Esophagus muscularis mucosa (tissue), 4 donors: ENCODE measurements at places on chromosomes 3 and 15.

DNA sequence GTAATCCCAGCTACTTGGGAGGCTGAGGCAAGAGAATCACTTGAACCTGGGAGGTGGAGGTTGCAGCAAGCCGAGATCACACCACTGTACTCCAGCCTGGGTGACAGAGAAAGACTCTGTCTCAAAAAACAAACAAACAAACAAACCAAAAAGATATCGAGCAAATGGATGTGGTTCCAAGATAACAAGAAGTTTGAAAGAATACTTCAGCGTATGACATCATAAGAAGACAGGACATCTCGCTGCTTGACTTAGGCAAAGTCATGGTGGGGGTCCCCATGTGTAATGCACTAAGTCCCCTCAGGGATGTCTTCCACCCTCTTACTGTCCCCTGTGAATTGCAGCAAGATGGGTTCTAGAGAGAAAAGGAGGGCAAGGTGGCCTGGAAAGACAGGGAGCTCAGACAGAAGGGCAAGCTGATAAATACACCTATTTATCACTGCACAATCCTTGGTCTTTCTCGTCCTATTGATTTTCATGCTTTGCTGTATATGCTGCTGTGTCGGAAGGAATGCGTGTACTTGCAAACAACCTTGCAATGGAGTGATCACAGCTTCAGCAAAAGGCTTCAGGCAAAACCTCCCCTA lies 115.0 kb downstream of the BDH1 start:
- no peaks in the 10 kb centered on the region for H3K36me3 ChIP-seq
- no peak for DNase-seq
- H3K27me3 ChIP-seq, result peaks cover 36% of the 10 kb centered on the region
- H3K4me3 ChIP-seq, result no peak overlapping the region
- no peak overlapping the region for H3K27ac ChIP-seq

GRCh38 chr15:64842096-64842939 lies 603 bp downstream of the PLEKHO2 start:
- no peak for DNase-seq
- H3K4me1 ChIP-seq, result peaks cover 61% of the 10 kb centered on the region
- H3K27ac ChIP-seq, result peak overlapping the region; percentile 99
- no peaks in the 10 kb centered on the region for H3K27me3 ChIP-seq
- peaks cover 8% of the 10 kb centered on the region for H3K36me3 ChIP-seq
- H3K4me3 ChIP-seq, result peak overlapping the region; percentile 100

- peaks cover 32% of the 10 kb centered on the region for H3K4me1 ChIP-seq
- H3K27ac ChIP-seq, result no peak overlapping the region
- DNase-seq, result no peak
- H3K36me3 ChIP-seq, result peaks cover 29% of the 10 kb centered on the region
- no peak overlapping the region for H3K4me3 ChIP-seq
Measured at GRCh38 chr15:74643665-74644204, 28.1 kb downstream of the CLK3 start.

GRCh38 chr15:77753281-77753873 lies 120.7 kb upstream of the LINGO1 start:
- H3K27ac ChIP-seq, result no peak overlapping the region
- H3K4me3 ChIP-seq, result no peak overlapping the region
- H3K27me3 ChIP-seq, result peaks cover 35% of the 10 kb centered on the region
- no peaks in the 10 kb centered on the region for H3K4me1 ChIP-seq
- no peak for DNase-seq

DNA sequence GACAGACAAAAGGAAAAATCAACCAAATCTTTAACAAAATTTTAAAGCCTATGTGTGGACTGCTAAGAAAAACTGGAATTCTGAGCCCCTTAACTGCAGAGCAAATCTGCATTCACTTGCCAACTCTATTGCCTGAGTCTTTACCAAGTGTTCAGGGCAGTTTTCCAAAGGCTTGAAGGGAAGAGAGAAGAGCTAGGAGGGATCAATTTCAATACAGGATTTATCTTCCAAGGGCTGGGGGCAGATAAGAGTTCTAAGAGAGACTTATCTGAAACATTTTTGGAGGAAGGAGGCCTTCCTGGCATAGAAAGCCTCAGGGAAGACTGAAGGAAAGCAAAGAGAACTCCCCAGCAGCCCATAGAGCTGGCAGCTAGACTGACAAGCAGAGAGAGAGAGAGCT lies 31.4 kb upstream of the LSAMP start:
- H3K4me3 ChIP-seq, result no peak overlapping the region
- no peaks in the 10 kb centered on the region for H3K36me3 ChIP-seq
- H3K27ac ChIP-seq, result no peak overlapping the region
- no peaks in the 10 kb centered on the region for H3K4me1 ChIP-seq

- H3K27ac ChIP-seq, result no peak overlapping the region
- DNase-seq, result no peak
- no peaks in the 10 kb centered on the region for H3K36me3 ChIP-seq
- H3K4me1 ChIP-seq, result peaks cover 22% of the 10 kb centered on the region
- H3K27me3 ChIP-seq, result no peaks in the 10 kb centered on the region
Measured at GRCh38 chr3:111311709-111312235, 230.2 kb upstream of the CD96 start.

DNA sequence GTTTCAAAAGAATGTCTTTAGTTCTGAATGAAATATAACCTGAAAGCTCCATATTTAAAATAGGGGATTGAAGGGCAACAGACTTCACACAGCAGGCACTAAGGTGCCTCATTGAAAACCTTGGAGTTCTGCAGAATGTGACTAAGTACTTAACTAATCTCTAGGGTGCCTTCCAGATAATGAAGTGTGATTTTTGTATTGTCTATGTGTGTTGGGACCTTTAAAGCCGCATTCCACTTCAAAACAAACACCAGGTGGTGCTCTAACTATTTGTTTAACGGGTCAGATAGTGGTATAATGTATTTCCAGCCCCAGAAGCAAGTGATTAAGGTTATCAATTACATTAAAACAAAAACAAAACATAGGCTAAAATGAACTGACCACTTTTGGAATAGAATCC lies 28.0 kb downstream of the TFG start:
- H3K27me3 ChIP-seq, result no peaks in the 10 kb centered on the region
- no peak for DNase-seq
- H3K4me3 ChIP-seq, result no peak overlapping the region
- H3K36me3 ChIP-seq, result peaks cover 28% of the 10 kb centered on the region
- H3K4me1 ChIP-seq, result no peaks in the 10 kb centered on the region
